ENCODE measurements at places on chromosomes 12 and 14. TPM values are rescaled to one million over a fixed set of nuclear protein-coding genes. Genes with fewer than 3 reads are reported as not detected.

DNA sequence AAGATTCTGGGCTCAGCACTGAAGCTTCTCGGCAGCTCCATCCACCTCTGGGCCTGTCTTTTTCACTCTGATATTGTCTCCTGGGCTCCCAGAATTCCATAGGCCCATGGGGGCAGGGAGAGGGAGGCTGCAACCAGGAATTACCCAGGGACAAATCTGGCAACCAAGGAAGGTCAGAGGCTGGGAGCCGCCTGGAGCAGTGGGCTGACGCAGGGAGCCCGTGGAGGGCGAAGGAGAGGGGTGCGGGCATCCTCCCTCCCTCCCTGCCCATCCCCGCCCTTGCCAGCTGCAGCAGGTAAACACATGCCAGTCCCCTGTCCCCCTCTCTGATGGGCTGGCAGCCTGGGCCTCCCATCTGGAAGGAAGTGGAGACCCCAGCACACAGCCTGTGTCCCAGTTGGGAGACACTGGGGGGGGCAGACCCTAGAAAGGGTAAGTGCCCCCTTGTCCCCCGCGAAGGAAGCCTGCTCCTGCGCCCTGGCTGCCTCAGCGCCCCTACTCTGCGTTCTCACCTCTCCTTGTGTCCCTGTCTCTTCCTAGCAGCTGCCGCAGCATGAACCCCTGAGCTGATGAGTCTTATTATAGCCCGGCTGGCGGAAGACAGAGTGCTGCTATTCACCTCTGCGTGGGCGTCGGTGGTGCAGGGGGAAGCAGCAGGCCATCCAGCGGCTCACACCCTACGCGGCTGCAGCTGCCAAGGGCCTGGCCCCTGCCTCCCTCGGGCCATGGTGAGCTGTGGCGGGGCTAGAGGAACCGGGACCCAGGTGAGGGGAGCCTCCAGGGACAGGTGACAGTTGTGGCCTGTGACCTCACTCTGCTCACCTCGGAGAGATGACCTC lies 6.7 kb downstream of the LRTM2 start:
- no peak for DNase-seq
- H3K4me1 ChIP-seq = no peaks in the 10 kb centered on the region
- H3K4me3 ChIP-seq = no peak overlapping the region
- H3K27ac ChIP-seq = no peak overlapping the region
- H3K27me3 ChIP-seq = peaks cover 83% of the 10 kb centered on the region

LUM gene
- 41.7 TPM for total RNA-seq

- H3K4me1 ChIP-seq = no peaks in the 10 kb centered on the region
- no peak for DNase-seq
Observed at GRCh38 chr12:90090929-90091651, 382.5 kb upstream of the ATP2B1 start.

GPR84 gene
- total RNA-seq = not detected

SSTR1 gene
- total RNA-seq = 0.52 TPM

JDP2 gene
- total RNA-seq = 24.0 TPM

DBX2 gene
- not detected for total RNA-seq

- no peak overlapping the region for H3K4me3 ChIP-seq
- H3K27ac ChIP-seq = no peak overlapping the region
- H3K4me1 ChIP-seq = no peaks in the 10 kb centered on the region
- H3K27me3 ChIP-seq = no peaks in the 10 kb centered on the region
- no peaks in the 10 kb centered on the region for H3K36me3 ChIP-seq
Observed at GRCh38 chr12:92068459-92068858, 77.2 kb downstream of the BTG1 start.

DNA sequence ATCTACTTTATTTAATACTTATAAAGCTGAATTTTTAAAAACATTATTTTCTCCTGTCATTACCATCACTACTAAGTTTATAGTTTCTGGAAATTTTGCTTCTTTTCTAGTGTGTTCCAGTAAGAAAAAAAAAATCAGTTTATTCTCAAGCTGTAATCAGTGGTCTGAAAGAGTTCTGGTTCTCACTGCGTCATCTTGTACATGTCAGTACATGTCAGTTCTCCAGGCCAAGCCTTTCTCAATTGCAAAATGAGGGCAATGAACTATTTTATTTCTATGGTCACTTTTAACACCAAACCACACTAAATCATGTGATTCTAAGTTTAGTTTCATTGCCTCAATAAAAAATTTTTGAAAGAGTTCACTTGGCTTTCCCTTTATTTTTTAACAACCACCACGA lies 468.9 kb upstream of the LRFN5 start:
- H3K36me3 ChIP-seq = no peaks in the 10 kb centered on the region
- H3K27ac ChIP-seq = no peak overlapping the region
- H3K4me3 ChIP-seq = no peak overlapping the region
- no peak for DNase-seq

- peaks cover 6% of the 10 kb centered on the region for H3K4me1 ChIP-seq
- H3K36me3 ChIP-seq = no peaks in the 10 kb centered on the region
- no peak for DNase-seq
- no peaks in the 10 kb centered on the region for H3K27me3 ChIP-seq
Observed at GRCh38 chr14:32693114-32693513, 245.6 kb upstream of the NPAS3 start.

GRCh38 chr12:59820594-59821011 lies 224.8 kb downstream of the SLC16A7 start:
- no peak overlapping the region for H3K27ac ChIP-seq
- H3K27me3 ChIP-seq = no peaks in the 10 kb centered on the region
- no peak for DNase-seq
- no peaks in the 10 kb centered on the region for H3K36me3 ChIP-seq
- H3K4me1 ChIP-seq = no peaks in the 10 kb centered on the region
- H3K4me3 ChIP-seq = no peak overlapping the region

DNA sequence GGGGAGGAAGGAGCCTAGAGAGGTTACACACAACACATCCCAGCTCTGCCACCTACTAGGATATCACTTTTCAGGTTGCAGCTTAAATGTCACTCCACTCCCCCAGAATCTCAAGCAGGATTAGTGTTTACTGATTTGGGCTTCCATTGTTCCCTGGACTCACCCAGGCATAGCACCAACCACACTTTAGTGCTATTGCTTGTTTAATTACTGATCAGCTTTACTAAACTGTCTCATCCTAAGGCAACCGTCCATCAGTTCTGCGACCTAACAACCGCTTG lies 6.1 kb upstream of the KRT18 start:
- no peaks in the 10 kb centered on the region for H3K36me3 ChIP-seq
- no peaks in the 10 kb centered on the region for H3K27me3 ChIP-seq
- DNase-seq = no peak
- H3K4me3 ChIP-seq = no peak overlapping the region
- H3K4me1 ChIP-seq = no peaks in the 10 kb centered on the region

GPR137C gene
- total RNA-seq = 1.4 TPM

HOXC6 gene
- total RNA-seq = not detected

DNA sequence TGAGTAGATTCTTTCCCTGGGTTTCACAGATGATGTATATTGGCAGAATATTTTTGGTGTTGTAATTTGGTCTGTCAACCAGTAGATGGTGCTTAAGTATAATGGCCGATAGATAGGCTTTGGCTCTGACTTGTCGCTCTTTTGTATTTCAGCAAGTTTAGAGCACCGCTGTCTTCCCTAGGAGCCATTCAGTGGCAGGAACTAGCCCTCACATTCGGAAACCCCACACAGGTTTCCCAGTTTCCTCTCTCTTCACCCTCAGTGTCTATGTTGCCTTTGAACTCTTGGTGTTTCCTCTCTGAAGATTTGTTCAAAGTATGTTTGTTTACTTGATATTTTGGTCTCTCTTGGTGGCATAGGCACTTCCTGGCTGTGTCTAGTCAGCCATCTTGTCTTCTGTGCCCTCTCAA lies 102.2 kb downstream of the GPHN start:
- no peaks in the 10 kb centered on the region for H3K27me3 ChIP-seq
- no peak for DNase-seq
- H3K36me3 ChIP-seq = no peaks in the 10 kb centered on the region
- no peaks in the 10 kb centered on the region for H3K4me1 ChIP-seq
- H3K4me3 ChIP-seq = no peak overlapping the region

DNA sequence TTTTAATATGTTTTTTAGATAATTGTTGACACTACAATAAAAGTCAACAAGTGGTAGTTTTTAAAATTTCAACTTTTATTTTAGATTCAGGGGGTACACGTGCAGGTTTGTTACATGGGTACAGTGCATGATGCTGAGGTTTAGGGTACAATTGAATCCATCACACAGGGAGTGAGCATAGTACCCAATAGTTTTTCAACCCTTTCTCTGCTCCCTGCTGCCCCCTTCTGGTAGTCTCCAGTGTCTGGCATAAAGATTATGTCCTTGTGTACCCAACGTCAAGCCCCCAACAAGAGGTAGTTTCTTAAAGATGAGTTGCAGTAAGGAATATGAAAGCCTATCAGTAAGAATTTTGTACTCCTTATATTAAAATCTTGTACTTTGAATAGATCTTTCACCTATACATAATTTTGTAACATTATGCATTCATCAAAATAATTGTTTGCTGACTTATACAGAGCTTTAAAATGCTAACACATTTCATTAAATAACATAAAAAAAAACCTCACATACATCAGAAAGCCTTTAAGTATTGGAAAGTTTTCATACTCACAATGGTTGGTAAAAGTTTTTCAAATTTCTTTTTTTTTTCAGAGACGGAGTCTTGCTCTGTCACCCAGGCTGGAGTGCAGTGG lies 5.4 kb upstream of the RALGAPA1 start:
- H3K4me1 ChIP-seq = no peaks in the 10 kb centered on the region
- H3K27ac ChIP-seq = no peak overlapping the region
- no peak overlapping the region for H3K4me3 ChIP-seq
- peak; percentile 29 for DNase-seq
- H3K27me3 ChIP-seq = no peaks in the 10 kb centered on the region

- peaks cover 82% of the 10 kb centered on the region for H3K27me3 ChIP-seq
- no peak for DNase-seq
- H3K4me3 ChIP-seq = no peak overlapping the region
- peaks cover 13% of the 10 kb centered on the region for H3K4me1 ChIP-seq
Observed at GRCh38 chr12:15323480-15323879, 1.2 kb downstream of the PTPRO start.

DNA sequence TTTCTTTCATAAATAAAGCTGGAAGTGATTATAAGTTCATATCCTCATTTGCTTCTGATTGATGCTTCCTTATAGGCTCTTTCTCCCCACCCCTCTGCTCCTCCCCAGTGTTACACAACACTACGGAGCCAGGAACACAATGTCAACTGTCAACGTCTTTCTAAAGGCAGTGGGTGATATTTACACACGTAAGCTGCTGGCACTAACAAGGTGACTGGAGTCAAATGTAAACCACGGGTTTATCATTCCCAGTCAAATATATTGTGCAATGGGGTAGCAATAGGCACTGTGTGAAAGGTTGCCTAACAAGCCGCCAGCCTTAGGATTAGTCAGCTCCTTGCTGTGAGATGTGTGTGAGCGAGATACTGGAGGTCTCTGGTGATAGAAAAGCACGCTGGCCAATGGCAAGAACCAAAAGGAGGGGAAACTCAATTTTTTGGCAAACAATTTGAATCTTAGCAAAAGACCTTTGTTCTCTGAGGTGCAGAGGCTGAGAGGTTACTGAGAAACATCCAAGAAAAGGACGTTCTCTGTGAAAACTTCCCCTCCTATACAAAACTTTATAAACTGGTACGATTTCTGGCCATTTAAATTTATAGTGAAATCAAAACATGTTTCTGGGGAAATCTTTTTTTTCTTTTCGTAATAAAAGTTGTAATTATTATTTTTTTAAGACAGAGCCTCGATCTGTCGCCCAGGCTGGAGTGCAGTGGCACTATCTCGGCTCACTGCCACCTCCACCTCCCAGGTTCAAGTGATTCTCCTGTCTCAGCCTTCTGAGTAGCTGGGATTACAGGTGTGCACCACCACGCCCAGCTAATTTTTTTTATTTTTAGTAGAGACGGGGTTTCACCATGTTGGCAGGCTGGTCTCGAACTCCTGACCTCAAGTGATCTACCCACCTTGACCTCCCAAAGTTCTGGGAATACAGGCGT lies 22.3 kb upstream of the HECTD1 start:
- peak; percentile 35 for DNase-seq
- no peaks in the 10 kb centered on the region for H3K36me3 ChIP-seq
- H3K27ac ChIP-seq = peak overlapping the region; percentile 77
- no peaks in the 10 kb centered on the region for H3K4me1 ChIP-seq

ADAM21 gene
- total RNA-seq = 0.20 TPM

Data from heart right ventricle (tissue), 16 donors.